ENCODE measurements at places on chromosomes 2 and 18.

DNA sequence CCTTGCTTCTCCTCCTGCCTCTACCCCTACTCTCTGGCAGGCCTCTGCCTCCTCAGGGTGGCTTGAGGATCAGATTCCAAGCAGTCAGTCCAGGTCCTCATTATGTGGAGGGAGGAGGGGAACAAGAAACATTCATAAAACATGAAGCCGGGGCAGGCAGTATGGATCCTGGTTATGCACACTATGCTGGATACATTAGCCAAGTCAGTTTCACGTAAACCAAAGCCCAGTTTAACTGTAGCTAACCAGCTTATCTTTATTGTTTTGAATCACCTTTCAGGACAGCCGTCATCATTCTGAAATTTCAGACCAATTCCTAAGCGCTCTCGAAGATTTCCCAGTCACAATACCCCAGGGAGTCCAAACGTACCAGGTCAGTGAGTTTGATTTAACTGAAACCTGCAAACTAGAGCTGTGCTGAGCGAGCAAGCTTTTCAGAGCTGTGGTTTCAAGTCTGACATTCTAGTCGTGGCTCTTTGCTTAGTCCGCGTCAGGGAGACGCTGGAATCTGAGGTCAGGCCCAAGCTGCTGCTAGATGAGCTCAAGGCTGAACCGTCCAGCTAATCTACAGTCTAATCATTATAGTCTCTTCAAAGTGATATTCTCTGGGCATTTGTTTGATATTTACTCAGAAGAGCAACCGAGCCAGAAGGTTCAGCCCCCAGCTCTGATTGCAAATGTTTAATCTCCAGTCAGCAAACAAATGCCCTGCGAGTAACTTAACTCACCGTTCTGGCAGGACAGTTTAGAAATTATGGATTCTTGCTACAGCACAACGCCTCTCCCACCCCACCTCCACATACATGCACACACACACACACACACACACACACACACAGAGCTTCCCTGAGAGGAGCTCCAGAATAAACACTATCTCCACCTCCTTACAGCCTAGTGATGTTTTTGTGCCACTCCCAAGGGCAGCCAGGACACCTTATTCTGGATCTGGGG is 63.8 kb upstream of the BZW1 start:
- DNase-seq: no peak

- no peak for DNase-seq
These were observed 5.0 kb downstream of the SFTPB start for GRCh38 chr2:85662899-85663593.

DNA sequence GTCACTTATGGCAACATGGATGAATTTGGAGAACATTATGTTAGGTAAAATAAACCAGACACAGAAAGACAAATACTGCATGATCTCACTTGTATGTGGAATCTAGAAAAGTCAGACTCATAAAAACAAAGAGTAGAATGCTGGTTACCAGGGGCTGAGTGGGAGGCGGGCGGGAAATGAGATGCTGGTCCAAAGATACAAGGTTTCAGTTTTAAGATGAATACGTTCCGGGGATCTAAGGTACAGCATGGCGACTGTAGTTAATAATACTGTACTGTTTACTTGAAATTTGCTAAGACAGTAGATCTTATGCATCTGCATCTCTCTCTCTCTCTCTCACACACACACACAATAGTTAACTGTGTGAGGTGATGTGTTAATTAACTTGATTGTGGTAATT is 14.2 kb downstream of the FAM110C start:
- no peak for DNase-seq

DNA sequence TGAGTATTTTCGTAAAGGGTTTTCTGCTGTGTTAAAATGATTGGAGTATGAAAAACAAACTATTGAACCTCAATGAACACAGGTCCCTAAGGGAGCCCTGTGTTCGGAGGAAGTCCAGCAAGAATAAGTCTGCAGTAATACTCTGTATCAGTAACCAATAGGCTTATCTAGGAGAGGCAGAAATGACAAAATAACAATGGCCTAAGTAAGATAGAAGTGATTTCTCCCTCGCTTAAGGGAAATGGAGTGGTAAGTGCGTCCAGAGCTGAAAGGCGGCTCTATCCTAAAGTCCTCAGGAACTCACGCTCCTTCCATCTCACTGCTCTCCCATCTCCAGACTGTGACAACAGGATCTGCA is 29.3 kb upstream of the MFSD6 start:
- DNase-seq: no peak

- DNase-seq: no peak
These were observed 46.5 kb downstream of the HNRNPLL start for GRCh38 chr2:38556006-38556801.

All from activated CD4-positive, alpha-beta T cell treated with anti-CD3 and anti-CD28 coated beads for 4 hours (primary cell).